ENCODE measurements at places on chromosomes 5 and 9.

- DNase-seq, result no peak
Observed at GRCh38 chr9:113559834-113560800, 96.6 kb downstream of the RGS3 start.

- DNase-seq, result no peak
Observed at GRCh38 chr9:27499451-27499850, 24.6 kb upstream of the IFNK start.

DNA sequence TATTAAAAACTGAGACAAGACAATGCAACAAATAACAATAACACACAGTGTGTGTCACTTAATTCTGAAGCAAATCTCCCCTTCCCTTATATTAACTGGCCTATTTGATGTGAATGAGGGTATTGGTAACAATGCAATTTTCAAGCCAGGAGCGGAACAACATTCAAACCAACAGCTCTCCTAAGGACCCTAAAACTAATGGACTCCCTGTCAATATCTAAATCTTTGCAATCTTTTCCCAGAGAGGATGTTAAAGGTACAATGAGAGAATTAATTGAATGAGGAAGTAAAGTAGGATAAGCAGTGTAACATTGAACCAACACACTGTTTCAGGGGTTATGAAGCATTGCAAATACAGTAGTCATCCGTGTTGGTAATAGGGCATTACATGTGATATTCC, 311.7 kb downstream of the HTR1A start:
- no peak for DNase-seq

DNA sequence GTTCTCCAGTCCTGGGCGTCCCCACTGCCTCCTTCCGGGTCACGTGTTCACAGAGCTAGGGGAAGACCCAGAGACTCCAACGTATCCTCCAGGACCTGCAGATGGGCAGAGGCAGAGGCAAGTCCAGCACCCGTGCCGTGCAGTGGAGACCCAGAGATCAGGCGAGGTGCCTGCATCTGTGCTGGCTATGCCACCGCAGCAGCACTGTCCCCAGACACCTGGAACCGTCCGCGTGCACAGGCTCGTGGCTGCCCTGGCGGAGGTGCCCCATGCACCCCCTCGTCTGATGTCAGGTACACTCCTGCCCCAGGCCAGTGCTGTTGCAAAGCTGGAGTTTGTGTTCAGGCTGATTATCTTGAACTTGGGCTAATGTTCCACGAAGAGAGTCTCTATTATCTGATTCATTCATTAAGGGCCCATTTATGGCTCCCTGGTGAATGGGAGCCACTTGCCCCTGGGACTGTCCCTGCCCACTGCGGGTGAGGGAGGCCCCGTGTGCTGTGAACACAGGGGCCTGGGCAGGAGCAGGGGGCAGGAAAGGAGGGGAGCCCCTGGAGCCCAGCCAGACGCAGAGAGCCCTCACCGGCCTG, 13.7 kb downstream of the IRX4 start:
- DNase-seq, result no peak

GRCh38 chr9:128829477-128830251, at the start of gene SPOUT1:
Gene SPOUT1 (minus strand): TSS chr9:128829794. CDS start chr9:128829780, 14 bp downstream.
- peak; percentile 67 for DNase-seq

All from NCI-H1048 (cell line).